ENCODE measurements at places on chromosomes 6 and 20. TPM values are rescaled to one million over a fixed set of nuclear protein-coding genes. Genes with fewer than 3 reads are reported as not detected.
A peak's percentile ranks its signal among the peaks of the same experiment; 100 is the strongest.

Gene NRSN1
- not detected for total RNA-seq

Gene GMPR
- total RNA-seq = 1.4 TPM

Gene CLIC5
- 6.4 TPM for total RNA-seq

Gene HLA-DRA
- 36.6 TPM for total RNA-seq

Gene TRIM10
- not detected for total RNA-seq

Gene PROKR2
- total RNA-seq = 0.18 TPM

Gene RHAG
- not detected for total RNA-seq

- DNase-seq = no peak
Measured at GRCh38 chr6:11999246-11999645, 12.9 kb upstream of the HIVEP1 start.

DNA sequence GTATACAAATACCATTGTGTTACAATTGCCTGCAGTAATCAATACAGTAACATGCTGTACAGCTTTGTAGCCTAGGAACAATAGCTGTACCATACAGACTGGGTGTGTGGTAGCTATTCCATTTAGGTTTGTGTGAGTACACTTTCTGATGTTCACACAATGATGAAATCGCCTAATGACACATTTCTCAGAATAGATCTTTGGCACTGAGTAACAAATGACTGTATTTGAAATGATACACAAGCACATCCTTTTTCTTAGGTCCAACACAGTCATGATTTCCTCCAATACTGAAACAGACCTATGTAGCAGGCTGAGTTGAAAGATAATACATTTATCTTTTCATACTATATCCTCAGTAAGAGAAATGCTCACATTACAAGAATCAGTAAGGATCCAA, 13.9 kb downstream of the KHDRBS2 start:
- no peak for DNase-seq

- DNase-seq = no peak
Measured at GRCh38 chr20:41050361-41051008, 21.9 kb downstream of the TOP1 start.

- DNase-seq = no peak
Measured at GRCh38 chr6:147438758-147439528, 69.5 kb upstream of the SAMD5 start.

GRCh38 chr20:37396416-37397075, 50.6 kb downstream of the SRC start:
- no peak for DNase-seq

- no peak for DNase-seq
Measured at GRCh38 chr6:165422192-165422591, 112.8 kb upstream of the C6orf118 start.

DNA sequence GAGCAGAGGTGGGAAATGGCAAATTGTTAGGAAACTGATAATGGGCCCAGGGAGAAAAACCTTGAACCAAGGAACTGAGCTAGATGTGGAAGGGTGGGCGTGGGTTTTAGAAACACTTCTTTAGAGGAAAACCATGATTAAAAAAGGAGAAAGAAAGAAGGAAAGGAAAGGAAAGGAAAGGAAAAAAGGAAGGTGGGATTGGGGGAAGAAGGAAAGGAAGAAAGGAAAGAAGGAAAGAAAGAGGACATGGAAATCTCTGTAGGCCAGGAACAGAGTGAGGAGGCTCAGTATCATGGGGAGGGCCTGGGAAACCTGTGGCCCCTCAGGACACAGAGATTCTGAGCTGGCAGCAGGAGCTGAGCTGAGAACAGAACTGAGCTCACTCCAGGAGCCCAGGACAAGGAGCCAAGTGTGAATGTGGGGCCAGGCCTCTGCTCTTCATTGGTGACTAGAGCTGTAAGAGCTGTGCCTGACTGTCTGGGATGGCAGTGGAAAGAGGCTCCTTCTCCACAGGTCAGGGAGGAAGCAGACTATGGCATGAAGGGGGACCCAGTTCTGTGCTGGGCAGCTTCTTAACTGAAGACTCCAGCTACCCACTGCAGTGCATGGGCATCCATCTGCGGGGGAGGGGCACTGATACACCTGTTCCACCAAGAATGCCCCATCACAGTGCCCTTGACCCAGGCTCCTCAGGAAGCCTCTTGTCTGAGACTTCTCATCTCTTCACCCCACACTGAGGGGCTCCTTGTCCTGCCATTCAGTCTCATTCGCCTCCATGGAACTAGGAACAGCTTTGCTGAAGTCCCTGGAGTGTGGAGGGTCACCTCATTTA, 116.1 kb upstream of the BACH2 start:
- no peak for DNase-seq

DNA sequence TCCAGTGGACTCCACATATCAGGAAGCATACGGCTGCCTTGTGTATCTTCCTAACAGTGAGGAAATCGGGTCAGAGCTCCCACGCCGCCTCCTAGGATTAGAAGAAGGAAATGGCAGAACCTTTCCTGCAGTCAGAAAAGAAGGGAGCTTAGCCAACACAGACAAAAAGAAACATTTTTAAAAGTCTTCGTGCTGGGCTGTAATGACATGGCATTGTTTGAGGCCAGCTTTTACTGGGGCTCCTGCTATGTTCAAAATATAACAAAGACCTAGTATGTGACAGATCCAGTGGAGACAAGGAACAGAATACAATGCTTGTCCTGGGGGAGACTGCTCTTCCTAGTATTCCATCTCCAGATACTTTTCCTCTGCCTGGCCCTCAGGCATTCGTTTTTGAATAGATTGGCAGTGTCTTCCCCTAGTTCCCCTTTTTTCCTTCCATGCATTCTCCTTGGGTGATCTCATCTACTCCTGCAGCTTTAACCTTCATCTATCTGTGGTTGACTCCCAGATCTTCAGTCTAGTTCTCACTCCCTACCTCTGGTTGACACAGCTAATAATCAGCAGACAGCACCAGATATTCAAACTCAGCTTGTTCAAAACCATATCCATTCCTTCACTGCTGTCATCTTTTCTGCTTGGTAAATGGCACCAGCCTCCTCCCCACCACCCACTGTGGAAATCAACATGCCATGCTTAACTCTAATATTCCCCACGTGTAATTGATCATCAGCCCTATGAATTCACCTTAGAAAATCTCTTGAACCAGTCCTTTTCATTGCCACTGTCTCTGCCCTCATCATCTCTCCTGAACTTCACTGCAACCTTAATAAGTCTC, 94.5 kb upstream of the VSTM2L start:
- DNase-seq = no peak

DNA sequence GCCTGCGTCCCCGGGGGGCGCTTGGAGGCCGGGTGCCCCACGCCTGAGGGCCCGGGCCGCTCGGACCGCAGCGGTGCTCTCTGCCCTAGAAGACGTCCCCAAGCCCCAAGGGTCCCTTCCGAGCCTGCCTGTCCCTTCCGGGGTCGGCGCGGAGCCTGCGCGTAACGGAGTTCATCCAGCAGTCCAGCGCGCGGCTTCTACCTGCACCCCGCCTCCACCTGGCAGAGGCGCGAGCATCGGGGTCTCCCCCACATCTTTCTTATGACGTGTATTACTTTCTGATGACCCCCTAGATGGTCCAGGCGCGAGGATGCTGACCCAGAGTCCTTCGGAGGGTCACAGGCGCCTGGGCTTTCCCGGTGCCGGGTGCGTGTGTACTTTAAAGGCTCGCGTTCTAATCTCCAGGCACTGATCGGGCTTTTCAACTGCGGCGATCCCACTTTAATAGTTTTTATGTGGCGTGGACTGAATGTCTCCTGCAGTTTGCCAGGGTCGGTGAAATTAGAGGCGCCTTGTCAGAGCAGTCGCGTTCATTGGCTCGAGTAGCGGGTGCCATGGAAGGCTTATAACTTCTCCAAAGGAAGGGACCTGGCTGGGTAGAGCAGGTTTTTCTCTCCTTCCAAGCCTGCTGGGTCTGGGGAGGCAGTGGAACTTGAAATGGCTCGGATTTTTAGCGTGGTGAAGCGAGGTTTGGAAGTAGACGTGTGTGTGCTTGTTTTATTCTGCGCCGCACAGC, 912 bp downstream of the EYA4 start:
- no peak for DNase-seq

DNA sequence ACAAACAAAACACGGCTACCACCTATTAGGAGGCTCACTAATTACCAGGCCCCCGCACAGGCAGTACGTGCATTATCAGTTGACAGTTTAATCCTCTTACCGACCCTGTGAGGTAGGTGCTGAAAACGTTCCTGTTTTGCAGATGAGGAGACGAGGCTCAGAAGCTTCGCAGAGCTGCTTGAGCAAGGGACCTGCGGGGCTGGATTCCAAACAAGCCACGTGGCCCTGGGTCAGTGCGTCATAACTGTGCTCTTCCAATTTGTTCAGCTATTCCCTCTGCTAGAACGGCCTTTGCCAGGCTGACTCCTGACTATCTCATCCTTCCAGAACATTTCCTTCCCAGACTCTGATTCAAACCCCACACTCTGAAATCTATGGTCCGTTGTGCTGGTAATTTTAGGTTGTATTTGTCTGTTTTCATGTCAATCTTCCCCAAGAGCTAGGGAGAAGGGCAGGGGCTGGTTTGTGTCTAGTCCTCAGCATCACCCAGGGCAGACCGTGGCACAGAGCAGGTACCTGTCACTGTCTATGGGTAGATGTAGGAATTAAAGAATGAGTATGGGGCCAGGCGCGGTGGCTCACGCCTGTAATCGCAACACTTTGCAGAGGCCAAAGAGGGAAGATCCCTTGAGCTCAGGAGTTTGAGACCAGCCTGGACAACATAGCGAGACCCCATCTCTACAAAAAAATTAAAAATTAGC, 28.8 kb upstream of the TLDC2 start:
- no peak for DNase-seq

GRCh38 chr20:1266167-1266973, at the start of gene SNPH:
SNPH (plus strand) TSS chr20:1266294; CDS start chr20:1296240, 29,946 bp downstream.
- DNase-seq = peak; percentile 70

DNA sequence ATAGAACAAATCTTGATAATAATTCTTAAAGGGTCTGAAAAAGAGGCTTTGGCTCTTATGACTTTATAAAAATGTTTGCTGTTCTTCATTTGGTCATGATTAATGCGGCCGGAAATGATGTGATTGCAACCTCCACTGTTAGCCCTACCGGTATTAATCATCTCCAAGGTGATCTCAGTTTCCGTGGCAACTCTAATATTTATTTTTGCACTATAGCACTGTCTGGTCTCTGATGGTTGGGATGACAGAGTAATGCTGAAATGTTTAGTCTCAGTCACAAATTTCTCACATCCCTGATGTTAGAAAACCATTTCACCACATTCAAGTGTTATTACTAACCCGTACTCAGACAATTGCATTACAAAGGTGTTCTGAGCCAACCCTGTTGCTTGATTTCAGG, 87.4 kb downstream of the TMEM200A start:
- DNase-seq = peak; percentile 44

- no peak for DNase-seq
Measured at GRCh38 chr6:17334265-17334664, 53.1 kb downstream of the RBM24 start.

- no peak for DNase-seq
Measured at GRCh38 chr6:17580518-17581048, 19.5 kb upstream of the FAM8A1 start.

DNA sequence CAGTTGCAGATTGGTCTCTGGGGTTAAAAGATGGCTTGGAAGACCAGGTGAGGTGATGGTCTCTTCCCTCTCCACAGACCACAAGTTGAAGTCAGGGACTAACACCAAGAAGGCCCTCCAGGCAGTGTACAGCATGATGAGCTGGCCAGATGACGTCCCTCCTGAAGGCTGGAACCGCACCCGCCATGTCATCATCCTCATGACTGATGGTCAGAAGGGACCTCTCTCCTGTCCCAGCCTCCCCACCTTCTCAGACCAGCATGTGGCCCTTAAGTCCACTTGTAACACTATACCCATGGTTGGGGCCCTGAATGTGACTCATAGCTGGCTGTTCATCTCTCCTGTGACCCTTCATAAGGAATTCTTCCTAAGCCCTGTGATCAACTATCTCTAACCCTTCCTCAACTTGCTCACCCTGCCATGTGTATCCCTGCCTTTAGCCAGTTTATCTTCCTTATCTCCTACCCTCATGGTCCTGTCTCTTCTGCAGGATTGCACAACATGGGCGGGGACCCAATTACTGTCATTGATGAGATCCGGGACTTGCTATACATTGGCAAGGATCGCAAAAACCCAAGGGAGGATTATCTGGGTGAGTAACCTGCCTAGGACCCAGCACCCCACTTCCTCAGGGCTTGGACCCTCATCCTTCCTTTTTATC, 3.0 kb downstream of the CFB start:
- DNase-seq = no peak

- DNase-seq = no peak
Measured at GRCh38 chr20:1033751-1034414, 31.8 kb upstream of the RSPO4 start.

GRCh38 chr6:10463491-10464481, 48.9 kb upstream of the TFAP2A start:
- no peak for DNase-seq
